ENCODE measurements at places on chromosomes 16 and 17. TPM values are rescaled to one million over a fixed set of nuclear protein-coding genes. Genes with fewer than 3 reads are reported as not detected.

GRCh38 chr17:37791447-37792399 lies 46.9 kb upstream of the HNF1B start:
- DNase-seq = peak; percentile 14

TBC1D3E gene
- not detected for total RNA-seq

GRCh38 chr17:67725373-67725791 lies 7.6 kb downstream of the NOL11 start:
- no peak for DNase-seq

- no peak for DNase-seq
Observed at GRCh38 chr17:77258638-77259037, 117.9 kb downstream of the SEC14L1 start.

- no peak for DNase-seq
Observed at GRCh38 chr17:55433629-55434422, 12.2 kb upstream of the MMD start.

DNA sequence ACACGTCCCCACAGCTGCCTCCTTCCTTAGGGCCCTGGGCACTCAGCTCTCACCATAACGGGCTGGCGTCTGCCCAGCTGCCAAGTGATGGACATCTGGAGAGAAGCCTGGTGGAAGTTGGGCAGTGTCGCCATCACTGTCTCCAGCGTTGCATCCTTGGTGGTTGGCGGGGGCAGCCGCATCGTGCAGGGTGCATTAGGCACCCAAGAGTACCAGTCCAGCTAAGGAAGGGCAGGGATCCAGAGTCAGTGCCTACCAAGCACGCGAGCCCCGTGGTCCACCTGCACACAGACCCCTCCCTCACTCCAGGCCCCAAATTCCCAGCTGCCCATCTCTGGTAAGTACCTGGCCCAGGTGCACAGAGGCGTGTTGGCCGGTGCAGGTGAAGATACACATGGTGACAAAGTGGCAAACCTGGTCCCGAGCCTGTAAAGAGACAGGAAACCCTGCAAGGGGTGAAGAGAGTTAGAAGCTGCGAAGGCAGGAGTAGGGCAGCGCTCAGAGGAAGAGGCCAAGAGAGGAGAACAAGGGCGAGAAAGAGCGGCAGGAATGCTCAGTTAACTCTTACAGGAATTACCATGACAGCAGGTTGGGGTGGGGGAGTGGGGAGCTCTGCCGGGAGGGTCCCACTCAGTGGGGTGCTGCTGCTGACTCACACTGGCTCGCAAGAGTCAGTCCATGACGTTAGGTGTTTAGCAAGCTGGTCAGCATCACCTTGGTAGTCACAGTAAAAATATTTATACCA lies 9.5 kb downstream of the ALOX15 start:
- no peak for DNase-seq

DNA sequence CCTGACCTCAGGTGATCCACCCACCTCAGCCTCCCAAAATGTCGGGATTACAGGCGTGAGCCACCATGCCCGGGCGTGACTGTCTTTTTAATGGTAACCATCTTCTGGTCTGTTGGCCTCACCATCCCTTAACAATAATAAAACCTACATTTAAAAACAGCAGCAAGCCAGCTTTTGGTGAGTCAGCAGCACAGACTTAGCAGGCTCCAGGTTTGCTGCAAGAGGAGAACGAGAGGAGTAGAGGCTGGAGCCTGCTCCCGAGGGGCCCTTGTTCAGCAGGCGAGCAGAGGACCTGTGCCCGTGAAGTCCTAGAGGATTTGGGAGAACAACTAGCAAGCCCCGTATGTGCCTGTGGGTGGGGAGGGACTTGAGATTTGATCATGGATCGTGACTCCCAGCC lies 35.7 kb downstream of the MYH13 start:
- no peak for DNase-seq

RNF157 gene
- 13.3 TPM for total RNA-seq

GRCh38 chr17:63609816-63610573 lies 9.3 kb downstream of the TACO1 start:
- DNase-seq = no peak

SMG6 gene
- total RNA-seq = 30.7 TPM

GRCh38 chr17:35188111-35188510 lies 6.1 kb downstream of the SLC35G3 start:
- DNase-seq = no peak

DNA sequence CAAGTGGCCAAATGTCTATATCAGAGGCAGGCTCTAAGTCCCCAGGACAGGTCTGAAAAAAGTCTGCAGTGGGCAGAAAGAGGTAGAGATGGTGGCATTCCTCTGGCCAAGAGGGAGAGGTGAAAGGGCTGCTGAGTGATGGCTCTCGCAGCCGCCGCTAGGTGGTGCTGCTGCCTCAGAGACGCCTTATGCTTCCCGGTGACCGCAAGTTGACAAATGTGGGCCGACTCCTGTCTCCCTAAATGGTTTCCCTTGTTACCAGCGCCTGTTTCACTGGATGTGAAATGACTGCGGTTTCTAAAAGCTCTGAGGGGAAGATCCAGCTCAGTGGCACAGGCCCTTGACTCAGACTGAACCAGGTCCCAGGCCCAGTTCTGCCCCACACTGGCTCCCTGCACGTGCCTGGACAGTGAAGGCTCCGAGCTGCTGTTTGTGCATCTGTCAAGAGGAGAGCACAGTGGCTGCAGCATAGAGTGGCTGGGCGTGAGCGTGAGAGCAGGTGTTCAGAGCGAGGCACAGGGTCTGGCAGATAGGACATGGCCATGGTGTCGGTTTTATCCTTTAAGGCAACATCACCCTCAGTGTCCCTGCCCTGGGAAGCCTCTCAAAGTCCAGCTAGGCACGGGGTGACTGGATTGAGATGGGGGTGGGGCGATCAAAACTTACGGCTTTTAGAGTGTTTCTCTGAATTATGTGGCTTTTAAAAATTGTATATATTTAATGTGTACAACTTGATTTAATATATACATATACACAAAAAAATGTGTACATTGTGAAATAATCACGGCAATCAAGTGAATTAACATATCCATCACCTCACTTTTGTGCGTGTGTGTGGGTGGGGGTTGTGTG lies 19.9 kb downstream of the CLEC16A start:
- peak; percentile 80 for DNase-seq

- DNase-seq = no peak
Observed at GRCh38 chr16:278863-279366, 1.5 kb upstream of the ARHGDIG start.

- DNase-seq = no peak
Observed at GRCh38 chr16:85423631-85424030, 189.5 kb upstream of the GSE1 start.

- no peak for DNase-seq
Observed at GRCh38 chr17:74819801-74820436, 39.8 kb downstream of the GRIN2C start.

- DNase-seq = no peak
Observed at GRCh38 chr16:49749816-49750215, 106.1 kb downstream of the ZNF423 start.

FOXN1 gene
- not detected for total RNA-seq

CD68 gene
- 4.9 TPM for total RNA-seq

DNA sequence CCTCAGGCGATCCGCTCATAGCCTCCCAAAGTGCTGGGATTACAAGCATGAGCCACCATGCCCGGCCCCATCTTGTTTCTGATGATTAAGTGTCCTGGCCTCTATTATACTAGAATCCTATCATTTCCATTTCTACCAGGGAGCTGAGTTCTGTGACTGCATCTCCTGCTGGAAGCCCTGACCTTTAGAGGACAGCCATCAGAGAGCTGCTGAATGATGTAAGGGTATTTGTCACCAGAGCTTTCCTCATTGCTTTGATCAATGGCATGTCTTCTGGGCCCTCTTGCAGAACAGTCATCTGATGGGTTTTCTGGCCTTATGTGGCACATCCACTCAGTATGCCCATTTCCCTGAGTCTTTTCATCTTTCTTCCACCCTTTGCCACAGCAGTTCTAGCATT lies 39.9 kb downstream of the PSMD12 start:
- DNase-seq = no peak

GRCh38 chr16:73197598-73197997 lies 149.7 kb upstream of the ZFHX3 start:
- no peak for DNase-seq

GRCh38 chr17:65550075-65550662 lies 11.3 kb downstream of the AXIN2 start:
- DNase-seq = no peak

- no peak for DNase-seq
Observed at GRCh38 chr17:40910441-40910841, 25.4 kb upstream of the KRT20 start.

DNA sequence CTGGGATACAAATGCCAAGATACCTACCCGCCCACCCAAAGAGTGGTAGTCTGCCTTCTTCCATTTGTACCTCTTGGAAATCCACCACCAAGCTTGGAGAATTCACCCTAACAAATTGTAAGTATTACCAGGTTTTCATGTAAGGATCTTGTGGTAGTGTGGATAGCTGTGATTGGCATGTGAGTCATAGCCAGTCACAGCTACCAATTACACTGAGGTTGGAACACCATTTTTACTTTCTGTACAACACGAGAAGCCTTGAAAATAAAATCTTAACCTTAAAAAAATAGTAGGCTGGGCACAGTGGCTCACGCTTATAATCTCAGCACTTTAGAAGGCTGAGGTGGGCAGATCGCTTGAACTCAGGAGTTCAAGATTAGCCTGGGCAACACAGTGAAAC lies 18.5 kb upstream of the SLC35G3 start:
- no peak for DNase-seq

GRCh38 chr17:40486522-40487370 lies 14.7 kb downstream of the TNS4 start:
- DNase-seq = no peak

FZD2 gene
- total RNA-seq = 0.08 TPM

SOCS1 gene
- 112 TPM for total RNA-seq

- no peak for DNase-seq
Observed at GRCh38 chr17:10775058-10775457, 28.8 kb downstream of the TMEM238L start.

KRTAP2-1 gene
- not detected for total RNA-seq

- no peak for DNase-seq
Observed at GRCh38 chr17:80449930-80450576, 26.4 kb downstream of the NPTX1 start.

GRCh38 chr17:82267575-82268379 lies 5.7 kb downstream of the CSNK1D start:
- peak; percentile 50 for DNase-seq

DNA sequence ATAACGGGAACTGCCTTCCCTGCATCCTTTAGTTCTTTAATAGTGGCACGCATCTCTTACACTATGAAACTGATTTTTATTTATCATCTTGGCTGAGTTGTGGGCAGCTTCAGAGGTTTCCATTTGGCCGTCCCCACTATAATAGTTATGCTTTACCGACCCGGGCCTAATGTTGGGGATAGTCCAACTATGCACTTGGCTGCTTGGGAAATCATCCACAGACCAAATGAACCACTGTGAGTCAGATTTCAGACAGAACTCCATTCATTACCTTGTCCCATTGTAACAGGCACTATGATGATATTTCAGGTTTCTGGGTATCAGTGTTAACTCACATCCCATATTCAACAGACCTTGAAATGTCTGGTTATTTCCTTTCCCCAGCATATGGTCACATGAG lies 6.1 kb upstream of the SLFN5 start:
- no peak for DNase-seq

GRCh38 chr17:72101526-72101925 lies 19.3 kb upstream of the SOX9 start:
- no peak for DNase-seq

- DNase-seq = no peak
Observed at GRCh38 chr17:74746376-74746775, 2.1 kb upstream of the NHERF1 start.

- no peak for DNase-seq
Observed at GRCh38 chr17:15238676-15239422, 26.3 kb downstream of the PMP22 start.

GRCh38 chr16:68287276-68288251 lies 23.2 kb downstream of the SLC7A6OS start:
- DNase-seq = peak; percentile 27

All from activated T-cell treated with anti-CD3 and anti-CD28 coated beads, Interleukin-2, amount 50 U/mL, for 4 hours (primary cell).